ENCODE measurements at places on chromosomes 11 and 22. TPM values are rescaled to one million over a fixed set of nuclear protein-coding genes. Genes with fewer than 3 reads are reported as not detected.

The MRPL23 gene
- total RNA-seq, result 132 TPM

The C11orf54 gene
- 34.9 TPM for total RNA-seq

The PLAAT5 gene
- total RNA-seq, result 2.5 TPM

The OR5I1 gene
- total RNA-seq, result not detected

The TPBGL gene
- total RNA-seq, result 0.33 TPM

The OR8D4 gene
- not detected for total RNA-seq

The CARNS1 gene
- 0.36 TPM for total RNA-seq

The MGAT3 gene
- 1.1 TPM for total RNA-seq

The MS4A4E gene
- total RNA-seq, result 11.1 TPM

The KCNC1 gene
- not detected for total RNA-seq

The GLYAT gene
- not detected for total RNA-seq

The THY1 gene
- 83.1 TPM for total RNA-seq

The OOSP2 gene
- not detected for total RNA-seq

The IRAG1 gene
- total RNA-seq, result 127 TPM

DNA sequence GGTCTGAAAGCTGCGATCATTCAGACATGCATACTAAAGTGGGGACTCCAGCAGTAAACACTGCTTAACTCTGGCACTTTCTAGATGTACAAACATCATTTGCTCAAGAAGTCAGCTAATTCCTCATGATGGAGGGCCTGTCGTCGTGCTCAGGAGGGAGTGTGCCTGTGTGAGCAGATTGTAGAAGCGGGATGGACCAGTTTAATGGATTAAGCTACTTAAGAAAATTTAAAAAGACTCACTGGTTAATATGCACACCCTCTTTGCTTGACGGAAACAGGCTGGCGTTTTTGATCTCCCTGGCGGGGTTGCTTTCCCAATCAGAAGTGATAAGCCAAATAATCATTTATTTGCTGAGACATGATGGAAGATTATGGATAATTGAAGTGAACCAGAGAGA is 79.0 kb downstream of the LDLRAD3 start:
- no peaks in the 10 kb centered on the region for H3K27me3 ChIP-seq
- no peaks in the 10 kb centered on the region for H3K36me3 ChIP-seq
- no peak overlapping the region for H3K4me3 ChIP-seq

GRCh38 chr11:57054817-57055216 is 66.1 kb downstream of the OR5AK2 start:
- no peaks in the 10 kb centered on the region for H3K4me1 ChIP-seq
- no peak overlapping the region for H3K27ac ChIP-seq
- no peaks in the 10 kb centered on the region for H3K36me3 ChIP-seq
- no peak overlapping the region for H3K4me3 ChIP-seq
- no peaks in the 10 kb centered on the region for H3K27me3 ChIP-seq

- peaks cover 52% of the 10 kb centered on the region for H3K4me1 ChIP-seq
- no peak overlapping the region for H3K4me3 ChIP-seq
- H3K27ac ChIP-seq, result no peak overlapping the region
- no peaks in the 10 kb centered on the region for H3K27me3 ChIP-seq
Measured at GRCh38 chr11:88475991-88476418, 138.5 kb upstream of the CTSC start.

- DNase-seq, result no peak
- H3K36me3 ChIP-seq, result no peaks in the 10 kb centered on the region
- H3K27me3 ChIP-seq, result no peaks in the 10 kb centered on the region
- H3K4me3 ChIP-seq, result no peak overlapping the region
- no peak overlapping the region for H3K27ac ChIP-seq
Measured at GRCh38 chr11:2300936-2301630, 635 bp downstream of the C11orf21 start.

- no peaks in the 10 kb centered on the region for H3K27me3 ChIP-seq
- no peaks in the 10 kb centered on the region for H3K36me3 ChIP-seq
- peak overlapping the region; percentile 71 for H3K27ac ChIP-seq
- H3K4me3 ChIP-seq, result no peak overlapping the region
- peaks cover 53% of the 10 kb centered on the region for H3K4me1 ChIP-seq
Measured at GRCh38 chr11:67364783-67365722, 8.3 kb downstream of the CLCF1 start.

- no peaks in the 10 kb centered on the region for H3K36me3 ChIP-seq
- no peak overlapping the region for H3K4me3 ChIP-seq
- H3K4me1 ChIP-seq, result no peaks in the 10 kb centered on the region
- no peak for DNase-seq
- no peak overlapping the region for H3K27ac ChIP-seq
- H3K27me3 ChIP-seq, result no peaks in the 10 kb centered on the region
Measured at GRCh38 chr11:92296138-92296515, 71.5 kb downstream of the FAT3 start.

DNA sequence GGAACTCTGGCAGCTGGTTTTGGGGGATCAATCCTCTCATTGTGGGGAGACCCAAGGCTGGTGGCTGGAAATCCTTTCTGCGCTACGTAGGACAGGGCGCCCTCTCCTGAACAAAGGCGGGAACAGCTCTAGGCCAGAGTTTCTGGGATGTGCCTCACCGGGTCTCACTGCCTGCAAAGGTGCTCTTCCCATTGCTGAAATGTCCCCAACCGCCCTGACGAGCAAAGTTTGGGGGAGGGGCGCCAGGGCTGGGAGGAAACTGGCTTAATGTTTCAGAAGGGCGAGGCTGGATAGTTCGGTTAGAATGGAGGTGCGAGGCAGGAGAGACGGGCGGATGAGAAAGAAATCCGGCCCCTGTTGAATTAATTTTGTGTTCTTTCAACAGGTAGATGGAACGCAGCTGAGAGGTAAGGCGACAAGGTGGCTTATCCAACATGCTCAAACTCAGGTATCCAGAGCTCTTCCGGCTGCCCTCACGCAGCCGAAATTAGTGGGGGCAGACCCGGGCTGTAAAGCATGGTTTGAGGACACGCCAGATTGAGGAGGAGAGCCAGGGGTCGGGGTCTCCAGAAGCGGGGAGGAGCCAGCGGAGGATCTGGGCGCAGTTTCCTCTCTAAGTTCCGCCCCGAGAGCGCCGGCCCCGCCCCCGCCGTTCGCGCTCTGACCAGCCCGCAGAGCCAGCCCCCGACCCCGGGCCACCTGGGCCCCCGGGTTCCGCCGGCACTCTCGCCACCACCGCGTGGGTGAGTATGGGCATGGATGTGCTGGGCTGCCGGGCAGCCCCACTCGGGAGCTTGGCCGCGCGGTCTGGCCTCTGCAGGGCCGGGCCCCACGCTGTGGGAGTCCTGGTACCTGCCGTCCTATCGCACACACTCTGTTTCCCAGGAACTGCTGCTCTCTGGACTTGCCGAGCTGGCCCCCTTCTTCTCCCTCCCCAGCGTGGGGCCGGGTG is at the start of gene PGAP2:
Gene PGAP2, plus strand, starts transcription at position 652 of the 952 bp plus-strand sequence. CDS start 2,700 bp downstream, outside the sequence.
- peak within 1 kb of the TSS; percentile 37 for H3K27ac ChIP-seq
- H3K4me1 ChIP-seq, result peaks cover 6% of the 10 kb centered on the region
- H3K36me3 ChIP-seq, result no peaks in the 10 kb centered on the region
- peak; percentile 72 for DNase-seq
- no peaks in the 10 kb centered on the region for H3K27me3 ChIP-seq

- H3K36me3 ChIP-seq, result no peaks in the 10 kb centered on the region
- no peak for DNase-seq
- H3K27ac ChIP-seq, result no peak overlapping the region
- peaks cover 41% of the 10 kb centered on the region for H3K4me1 ChIP-seq
- peaks cover 7% of the 10 kb centered on the region for H3K27me3 ChIP-seq
Measured at GRCh38 chr22:37636186-37636948, 3.1 kb upstream of the SH3BP1 start.

- DNase-seq, result no peak
- H3K4me1 ChIP-seq, result no peaks in the 10 kb centered on the region
- H3K36me3 ChIP-seq, result no peaks in the 10 kb centered on the region
- H3K27ac ChIP-seq, result no peak overlapping the region
- H3K4me3 ChIP-seq, result no peak overlapping the region
- H3K27me3 ChIP-seq, result no peaks in the 10 kb centered on the region
Measured at GRCh38 chr11:94201004-94201465, 72.4 kb downstream of the PANX1 start.

DNA sequence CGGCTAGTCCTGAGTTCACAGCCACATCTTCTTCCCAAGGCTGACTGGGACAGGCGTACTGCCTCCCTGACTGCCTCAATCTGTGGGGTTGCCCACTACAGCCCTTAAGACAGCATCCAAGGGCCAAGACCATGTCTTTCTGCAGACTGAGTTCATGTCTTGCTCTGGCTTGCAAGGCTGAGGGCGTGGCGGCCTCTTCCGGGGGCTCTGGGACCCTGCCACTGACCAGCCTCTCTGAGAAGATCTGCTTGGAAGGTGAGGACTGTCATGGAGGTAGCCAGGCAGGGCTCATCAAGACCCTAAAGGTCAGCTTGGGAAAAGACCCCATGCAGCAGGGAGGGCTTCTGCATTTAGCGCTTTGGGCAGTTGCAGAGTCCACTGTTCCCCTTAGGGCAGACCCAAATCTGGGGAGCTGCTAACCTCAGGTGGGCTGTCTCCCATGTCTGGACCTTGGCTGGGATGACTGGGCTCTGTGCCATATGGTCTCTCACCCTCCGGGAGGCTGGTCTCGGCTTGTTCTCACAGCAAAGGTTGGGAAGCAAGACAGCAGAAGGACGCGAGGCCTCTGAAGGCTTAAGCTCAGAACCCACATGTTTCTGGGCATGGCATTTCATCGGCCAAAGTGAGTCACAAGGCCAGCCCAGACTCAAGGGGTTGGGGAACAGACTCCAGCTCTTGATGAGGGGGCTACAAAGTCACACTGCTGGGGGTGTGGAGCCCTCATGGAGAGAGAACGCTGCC is 109.1 kb upstream of the LMO1 start:
- no peak overlapping the region for H3K27ac ChIP-seq
- no peak overlapping the region for H3K4me3 ChIP-seq

DNA sequence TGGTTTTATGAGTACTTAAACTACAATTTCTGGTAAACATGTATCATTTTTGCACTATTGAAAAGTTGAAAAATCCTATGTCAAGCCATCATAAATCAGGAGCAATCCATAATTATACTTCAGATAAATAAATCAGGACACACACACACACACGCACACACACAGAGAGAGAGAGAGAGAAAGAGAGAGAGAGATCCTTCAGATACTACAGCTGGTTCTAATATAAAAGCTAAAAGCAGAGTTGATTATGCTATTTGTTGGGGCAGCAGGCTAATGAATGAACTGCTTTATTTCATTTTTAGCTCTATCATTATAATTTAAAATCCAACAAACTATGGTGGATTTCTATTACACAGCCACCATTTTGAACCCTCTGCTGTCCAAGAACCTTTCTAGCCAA is 322.4 kb upstream of the CCDC90B start:
- H3K27me3 ChIP-seq, result no peaks in the 10 kb centered on the region
- no peak for DNase-seq
- no peak overlapping the region for H3K27ac ChIP-seq

DNA sequence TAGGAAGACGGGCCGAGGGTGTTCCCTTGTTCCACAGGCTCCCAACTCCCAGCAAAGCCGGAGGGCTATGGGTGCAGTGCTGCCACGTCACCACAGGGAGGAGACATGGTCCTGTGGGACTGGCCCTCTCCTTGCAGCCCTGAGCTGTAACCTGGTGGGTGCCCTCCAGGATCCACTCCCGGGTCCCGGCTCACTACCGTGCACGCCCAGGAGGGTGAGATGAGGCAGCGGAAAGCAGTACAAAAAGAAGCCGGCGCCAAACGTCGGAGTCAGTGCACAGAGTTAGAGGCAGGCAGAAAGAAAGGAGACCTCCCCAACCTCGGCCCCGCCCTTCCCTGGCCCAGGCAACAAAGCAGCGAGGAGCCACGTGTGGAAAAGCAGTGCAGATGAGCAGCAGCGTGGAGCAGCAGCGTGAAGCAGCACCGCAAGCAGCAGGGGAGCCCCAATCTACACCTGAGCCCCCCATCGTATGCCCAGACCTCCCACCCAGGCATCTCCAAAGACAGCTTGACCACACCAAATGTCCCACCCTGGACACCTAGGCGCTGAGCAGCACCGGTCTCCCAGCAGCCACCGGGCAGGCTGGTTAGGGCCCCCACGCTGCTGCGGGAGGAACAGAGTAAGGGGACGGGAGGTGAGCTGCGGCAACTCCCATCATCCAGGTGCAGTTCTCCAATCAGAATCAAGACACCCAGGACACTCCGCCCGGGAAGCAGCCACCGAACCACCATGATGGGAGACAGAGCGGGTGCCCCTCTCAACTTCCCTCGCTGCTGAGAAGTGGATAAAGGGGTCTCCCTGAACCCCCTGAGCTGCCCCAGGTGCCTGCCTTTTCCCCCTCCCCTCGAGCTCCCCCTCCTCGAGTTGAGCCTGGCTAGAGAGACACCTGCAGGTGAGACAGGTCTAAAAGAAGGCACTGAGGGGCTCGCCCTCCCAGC is 28.8 kb downstream of the IGSF9B start:
- H3K27me3 ChIP-seq, result no peaks in the 10 kb centered on the region
- H3K4me1 ChIP-seq, result peaks cover 12% of the 10 kb centered on the region
- H3K27ac ChIP-seq, result peak overlapping the region; percentile 8
- H3K36me3 ChIP-seq, result peaks cover 37% of the 10 kb centered on the region
- no peak overlapping the region for H3K4me3 ChIP-seq

DNA sequence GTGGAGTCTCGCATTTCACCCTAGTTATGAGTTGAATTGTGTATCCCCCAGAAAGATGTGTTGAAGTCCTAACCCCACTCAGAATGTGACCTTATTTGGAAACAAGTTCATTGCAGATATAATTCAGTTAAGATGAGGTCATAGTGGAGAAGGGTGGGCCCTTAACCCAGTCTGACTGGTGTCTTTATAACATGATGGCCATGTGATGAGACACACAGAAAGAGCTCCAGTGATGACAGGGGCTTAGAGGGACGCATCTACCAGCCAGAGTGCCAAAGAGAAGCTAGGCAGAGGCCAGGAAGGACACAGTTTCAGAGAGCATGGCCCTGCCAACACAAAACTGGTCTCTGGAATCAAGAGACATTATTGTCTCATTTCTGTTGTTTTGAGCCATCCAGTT is 50.3 kb downstream of the LARGE1 start:
- DNase-seq, result no peak
- no peaks in the 10 kb centered on the region for H3K36me3 ChIP-seq
- H3K4me3 ChIP-seq, result no peak overlapping the region
- peaks cover 75% of the 10 kb centered on the region for H3K4me1 ChIP-seq
- H3K27me3 ChIP-seq, result no peaks in the 10 kb centered on the region

- no peak overlapping the region for H3K4me3 ChIP-seq
- no peaks in the 10 kb centered on the region for H3K4me1 ChIP-seq
- DNase-seq, result no peak
Measured at GRCh38 chr11:126917531-126918204, 82.9 kb downstream of the KIRREL3 start.

DNA sequence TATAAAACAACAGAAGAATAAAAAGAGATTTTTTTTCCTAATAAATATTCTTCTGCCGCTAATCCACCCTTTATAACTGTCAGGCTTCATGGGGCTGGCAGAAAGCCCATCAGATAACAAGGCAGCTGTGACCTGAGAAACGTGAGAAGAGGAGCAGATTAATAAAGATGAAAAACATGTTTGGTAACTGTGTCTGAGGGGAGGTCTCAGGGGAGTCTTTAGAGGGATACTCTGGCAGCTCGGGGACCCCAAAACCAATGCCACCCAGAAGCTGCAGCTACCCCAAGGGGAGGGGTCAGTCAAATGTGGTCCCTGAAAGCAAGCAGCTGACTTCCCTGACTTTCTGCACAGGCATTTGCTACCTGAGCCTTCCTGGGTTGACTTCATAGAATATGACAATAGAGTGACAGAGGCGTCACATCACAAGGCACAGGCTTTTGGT is 48.4 kb upstream of the POU2AF1 start:
- peak overlapping the region; percentile 65 for H3K27ac ChIP-seq
- H3K4me3 ChIP-seq, result no peak overlapping the region
- peaks cover 15% of the 10 kb centered on the region for H3K4me1 ChIP-seq
- H3K36me3 ChIP-seq, result no peaks in the 10 kb centered on the region
- H3K27me3 ChIP-seq, result no peaks in the 10 kb centered on the region

- no peaks in the 10 kb centered on the region for H3K4me1 ChIP-seq
- DNase-seq, result no peak
- H3K4me3 ChIP-seq, result no peak overlapping the region
Measured at GRCh38 chr22:46465345-46465720, 72.1 kb downstream of the CELSR1 start.

Data from sigmoid colon (tissue), 7 donors.